Activated naive CD4-positive, alpha-beta T cell treated with anti-CD3 and anti-CD28 coated beads, Interleukin-2, amount 50 U/mL, for 16 hours (primary cell): ENCODE measurements at places on chromosomes 6 and 20.

GRCh38 chr6:44272999-44273566, 2.8 kb downstream of the TMEM151B start:
- no peak for DNase-seq

- DNase-seq = no peak
Observed at GRCh38 chr20:59765599-59766177, 161.3 kb downstream of the PHACTR3 start.

GRCh38 chr6:84853901-84854300, 89.5 kb upstream of the TBX18 start:
- no peak for DNase-seq

- peak; percentile 24 for DNase-seq
Observed at GRCh38 chr6:28597217-28597835, 71.6 kb downstream of the GPX5 start.

DNA sequence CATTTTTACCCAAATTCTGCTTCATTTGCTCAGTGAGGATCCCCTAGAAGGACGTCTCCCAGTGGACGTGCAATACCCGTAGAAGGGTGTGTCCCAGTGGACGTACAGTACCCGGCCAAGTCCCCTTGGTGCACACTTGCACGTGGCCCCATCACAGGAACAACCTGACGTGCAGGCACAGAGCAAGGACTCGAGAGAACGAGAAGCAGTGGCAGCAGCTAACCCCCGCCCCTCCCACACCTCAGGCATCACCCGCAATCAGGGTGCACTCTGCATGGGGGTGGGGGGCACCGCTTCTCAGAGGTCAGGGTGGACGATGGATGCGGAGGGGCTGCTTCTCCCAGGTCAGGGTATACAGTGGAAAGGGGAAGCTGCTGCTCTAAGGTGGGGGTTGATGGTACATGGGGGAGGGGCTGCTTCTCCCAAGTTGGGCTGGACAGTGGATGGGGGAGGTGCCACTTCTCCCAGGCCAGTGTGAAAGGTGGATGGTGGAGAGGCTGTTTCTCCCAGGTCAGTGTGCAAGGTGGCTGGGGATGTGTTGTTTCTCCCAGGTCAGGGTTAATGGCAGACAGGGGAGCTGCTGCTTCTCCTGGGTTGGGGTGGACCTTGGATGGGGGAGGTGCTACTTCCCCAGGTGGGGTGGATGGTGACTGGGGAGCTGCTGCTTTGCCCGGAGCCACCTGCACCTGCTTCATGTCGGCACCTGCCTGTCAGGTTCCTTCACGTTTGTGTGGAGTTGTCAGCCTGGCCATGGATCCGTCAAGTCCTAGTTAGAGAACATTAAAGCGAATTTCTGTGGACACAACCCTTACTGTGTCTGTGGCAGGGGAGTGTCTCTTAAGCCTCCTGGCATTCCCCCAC, 1.0 kb upstream of the THBS2 start:
- no peak for DNase-seq

GRCh38 chr6:4405621-4406212, 270.3 kb upstream of the ECI2 start:
- no peak for DNase-seq

DNA sequence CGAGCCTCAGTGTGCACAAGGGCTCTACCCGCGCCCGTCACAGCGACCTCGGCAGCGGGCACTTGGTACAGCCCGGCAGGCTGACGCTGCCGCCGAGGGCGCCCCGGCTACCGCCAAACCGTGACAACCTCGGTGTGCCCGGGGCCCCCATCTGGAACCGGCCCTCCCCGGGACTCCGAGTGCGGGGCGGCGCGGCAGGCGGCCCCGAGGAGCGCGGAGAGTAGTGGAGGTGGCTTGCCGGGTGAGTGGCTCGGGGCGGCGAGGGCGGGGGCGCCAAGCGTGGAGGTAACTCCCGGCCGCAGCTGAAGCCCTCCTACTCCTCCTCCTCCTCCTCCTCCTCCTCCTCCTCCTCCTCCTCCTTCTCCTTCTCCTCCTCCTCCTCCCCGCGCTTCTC, at the start of gene ISM1:
ISM1 (plus strand) TSS at position 371 of the 394 bp plus-strand sequence. CDS start 503 bp downstream, outside the sequence.
- peak; percentile 56 for DNase-seq

GRCh38 chr6:157518397-157519250, 137.6 kb downstream of the ZDHHC14 start:
- no peak for DNase-seq

GRCh38 chr6:92231171-92231701, 1188.1 kb downstream of the EPHA7 start:
- DNase-seq = no peak

GRCh38 chr20:51206032-51206662, 183.2 kb upstream of the KCNG1 start:
- no peak for DNase-seq

GRCh38 chr6:117463762-117464665, 18.5 kb upstream of the DCBLD1 start:
- DNase-seq = no peak

GRCh38 chr6:149862922-149863697, 1.0 kb downstream of the LRP11 start:
- peak; percentile 42 for DNase-seq

DNA sequence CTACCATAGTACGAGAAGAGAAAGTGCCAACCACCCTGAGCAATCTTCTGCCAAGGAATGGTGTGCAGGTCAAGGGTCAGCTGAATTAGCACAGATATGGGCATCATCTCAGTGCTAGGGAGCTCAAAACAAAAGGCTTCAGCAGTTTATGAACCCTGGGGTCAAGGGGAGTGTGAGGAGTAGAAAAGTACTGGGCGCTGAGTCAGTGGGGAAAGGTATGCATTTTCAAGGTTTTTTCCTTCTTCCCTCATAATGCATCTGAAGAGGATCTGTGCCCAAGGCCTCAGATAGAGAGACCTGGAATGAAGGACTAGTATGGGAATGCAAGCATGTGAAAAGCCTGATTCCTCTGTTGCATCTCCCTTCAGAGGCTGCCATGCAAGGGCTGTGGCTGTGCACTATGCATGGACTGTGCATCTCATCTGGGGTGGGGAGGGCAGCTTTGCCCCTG, 81.7 kb downstream of the PERP start:
- no peak for DNase-seq

- DNase-seq = no peak
Observed at GRCh38 chr6:127956260-127956888, 55.5 kb upstream of the THEMIS start.

DNA sequence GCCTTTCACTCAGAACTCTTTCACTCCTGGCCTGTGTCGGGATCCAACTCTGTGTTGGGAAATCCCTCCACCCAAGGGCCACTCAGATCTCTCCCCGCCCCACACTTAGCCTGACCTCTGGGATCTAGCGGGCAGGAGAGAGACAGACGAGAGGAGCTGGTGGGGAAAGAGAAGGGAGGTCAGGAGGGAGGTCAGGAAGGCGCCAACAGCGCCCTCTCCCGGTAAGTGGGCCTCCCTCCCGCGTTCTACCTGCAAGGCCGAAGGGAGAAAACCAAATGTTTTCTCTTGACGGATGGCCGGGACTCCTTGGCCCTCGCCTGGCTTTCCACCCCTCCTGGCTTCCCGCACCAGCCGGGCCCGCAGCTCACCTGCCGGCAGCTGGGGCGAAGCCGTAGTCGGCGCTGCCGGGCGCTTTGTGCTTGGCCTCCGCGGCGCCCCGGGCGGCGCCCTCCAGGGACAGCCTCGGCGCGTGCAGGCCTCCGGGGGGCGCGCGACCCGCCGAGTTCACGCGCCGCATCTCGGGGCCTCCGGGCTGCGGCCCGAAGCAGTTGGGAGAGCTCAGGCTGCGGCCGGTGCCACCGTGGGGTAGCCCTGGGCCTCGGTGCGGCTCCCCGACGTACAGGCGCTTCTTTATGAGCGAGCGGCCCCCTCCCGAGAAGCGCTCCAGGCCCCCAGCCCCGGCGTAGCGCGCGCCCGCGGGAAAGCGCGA, 38.2 kb downstream of the C6orf132 start:
- DNase-seq = peak; percentile 76

- peak; percentile 87 for DNase-seq
Observed at GRCh38 chr6:33312361-33313104, 1.3 kb downstream of the TAPBP start.

GRCh38 chr20:23857962-23858595, 21.5 kb downstream of the CST5 start:
- no peak for DNase-seq

- DNase-seq = no peak
Observed at GRCh38 chr6:6858533-6858982, 249.2 kb upstream of the RREB1 start.

DNA sequence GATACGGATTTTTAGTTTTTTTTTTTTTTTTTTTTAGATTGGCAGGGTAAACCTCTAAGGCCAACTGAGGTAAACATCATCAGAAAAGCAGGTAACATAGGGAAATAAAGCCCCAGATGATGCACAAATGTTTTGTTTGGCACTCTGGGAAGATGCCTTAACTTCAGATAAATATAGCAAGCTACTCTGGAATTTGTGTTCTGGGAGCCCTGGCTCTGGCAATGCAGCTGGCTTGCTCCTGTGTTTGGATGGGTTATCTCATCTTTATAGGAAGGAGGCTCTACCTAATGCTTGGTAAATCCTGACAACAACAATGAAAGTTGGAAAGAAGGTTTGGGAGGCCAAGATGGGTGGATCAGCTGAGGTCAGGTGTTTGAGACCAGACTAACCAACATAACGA, 77.4 kb downstream of the GFOD1 start:
- DNase-seq = no peak

DNA sequence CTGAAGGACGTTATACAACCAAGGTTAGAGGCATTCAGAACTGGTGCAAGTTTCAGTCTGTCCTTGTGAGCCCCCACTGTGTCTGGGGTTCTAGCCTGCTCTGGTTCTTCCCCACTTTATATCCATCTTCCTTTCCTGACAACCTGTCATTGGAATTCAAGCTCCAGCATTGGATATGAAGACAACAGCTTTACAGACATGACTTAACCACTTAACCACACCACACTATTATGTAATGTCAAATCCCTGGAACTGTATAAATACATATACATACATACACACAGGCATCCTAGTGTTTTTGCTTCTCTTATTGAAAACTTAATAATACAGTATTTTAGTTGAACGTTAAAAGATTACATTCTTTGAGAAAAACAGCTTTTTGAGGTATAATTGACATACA, 217.9 kb upstream of the SGK1 start:
- no peak for DNase-seq

DNA sequence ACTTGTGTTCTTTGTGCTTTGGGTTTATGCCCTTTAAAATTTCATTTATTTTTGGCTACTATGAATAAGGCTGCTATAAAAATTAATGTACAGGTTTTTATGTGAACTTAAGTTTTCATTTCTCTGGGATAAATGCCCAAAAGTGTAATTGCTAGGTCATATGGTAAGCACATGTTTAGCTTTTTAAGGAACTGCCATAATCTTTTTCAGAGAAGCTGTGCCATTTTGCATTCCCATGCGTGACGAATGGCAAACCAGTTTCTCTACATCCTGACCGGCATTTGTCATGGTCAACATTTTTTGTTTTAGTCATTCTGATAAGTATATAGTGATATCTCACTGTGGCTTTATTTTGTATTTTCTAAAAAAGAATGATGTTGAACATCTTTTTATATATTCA, 236.0 kb upstream of the SGK1 start:
- DNase-seq = no peak

DNA sequence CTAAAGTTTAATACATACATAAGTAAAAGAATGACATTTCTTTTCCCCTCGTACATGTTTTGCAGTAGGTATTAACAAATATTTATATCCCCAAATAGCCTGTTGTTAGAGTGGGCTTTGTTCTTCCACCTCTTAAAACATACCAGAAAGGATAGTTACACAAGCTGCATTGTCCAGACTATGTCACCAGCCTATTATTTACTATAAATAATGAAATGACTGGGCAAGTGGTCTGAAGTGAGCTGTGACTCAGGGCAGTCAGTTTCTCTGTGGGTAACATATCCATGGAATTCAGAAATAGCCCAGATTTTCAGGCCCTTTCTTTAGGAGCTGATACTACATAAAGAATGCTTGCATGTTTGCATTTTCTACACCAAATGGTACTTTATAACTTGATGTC, 60.1 kb downstream of the FUT9 start:
- no peak for DNase-seq

DNA sequence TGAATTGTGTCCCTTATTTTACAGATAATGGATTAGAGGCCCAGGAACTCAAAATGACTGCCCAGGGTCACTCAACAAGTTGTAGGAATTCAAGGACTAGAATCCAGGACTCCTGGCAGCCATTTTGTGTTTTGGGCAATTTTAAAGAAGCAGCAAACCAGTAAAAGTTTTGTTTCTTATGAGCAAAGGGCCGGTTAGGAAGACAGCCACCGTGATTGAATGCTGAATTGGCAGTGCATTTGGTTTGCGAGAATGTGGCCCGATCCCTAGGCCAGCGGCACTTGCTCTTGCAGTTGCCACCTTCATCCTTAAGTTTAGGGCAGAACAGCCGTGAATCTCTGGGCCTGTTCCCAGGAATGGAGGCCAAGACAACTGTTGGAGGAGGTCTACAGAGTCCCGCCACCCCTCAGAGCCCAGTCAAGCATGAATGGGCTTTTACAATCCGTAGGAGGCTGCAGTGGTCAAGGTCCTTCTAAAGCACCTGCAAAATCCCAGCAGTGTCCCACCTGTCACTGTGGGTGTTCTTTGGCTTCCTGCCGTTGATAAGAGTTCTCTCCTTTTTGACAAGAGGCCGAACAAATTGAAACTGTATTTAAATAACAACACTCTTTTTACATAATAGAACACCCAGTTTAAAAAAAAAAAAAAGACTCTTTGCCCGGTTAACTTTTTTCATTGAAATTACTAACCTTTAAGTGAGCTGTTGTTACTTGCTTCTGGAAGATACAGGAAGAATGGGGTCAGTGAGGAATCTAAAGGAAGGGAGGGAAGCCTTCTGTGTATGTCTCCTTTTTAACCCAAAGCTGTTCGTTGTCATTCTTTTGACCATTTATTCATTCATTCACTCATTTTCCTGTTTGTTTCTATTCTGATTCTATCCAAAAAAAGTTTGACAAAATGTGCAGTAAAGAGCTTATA, 68.7 kb downstream of the PHACTR2 start:
- no peak for DNase-seq

DNA sequence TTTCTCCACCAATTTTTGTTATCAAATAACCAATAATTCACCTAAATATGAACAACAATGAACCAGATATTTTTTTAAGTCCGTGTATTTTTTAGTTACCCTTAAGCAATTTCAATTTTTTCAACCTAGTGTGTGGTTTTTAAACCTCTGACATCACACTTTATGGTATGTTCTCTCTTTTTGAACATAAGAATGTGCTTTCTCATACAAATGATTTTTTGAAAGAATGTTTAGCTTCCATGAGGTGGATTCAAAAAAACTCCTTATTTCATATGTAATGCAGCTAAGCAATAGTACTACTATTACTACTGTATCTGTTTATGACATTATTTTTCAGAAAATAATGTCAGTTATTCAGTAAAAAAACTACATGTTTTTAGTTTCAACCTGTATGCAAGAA, 19.4 kb upstream of the MEI4 start:
- no peak for DNase-seq

DNA sequence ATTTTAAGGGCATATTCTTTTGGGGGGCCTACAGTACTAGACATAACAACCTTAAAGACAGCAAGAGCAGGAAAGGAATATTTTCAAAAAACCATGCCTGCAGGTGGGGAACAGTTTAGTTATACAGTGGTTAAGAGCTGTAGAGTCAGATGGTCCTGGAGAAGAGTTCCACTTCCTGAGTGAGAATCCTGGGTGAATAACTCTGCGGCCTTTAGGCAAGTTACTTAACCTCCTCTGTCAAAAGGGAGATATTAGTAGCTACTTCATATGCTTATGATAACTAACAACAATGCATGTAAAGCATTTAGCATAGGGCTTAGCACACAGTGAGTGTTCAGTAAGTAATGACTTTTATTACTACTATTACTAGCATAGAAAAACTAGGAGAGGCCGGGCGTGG, 119.2 kb upstream of the TAB2 start:
- DNase-seq = no peak
